ENCODE measurements at places on chromosomes 6 and 20.

GRCh38 chr20:50278684-50279531, 88.3 kb downstream of the CEBPB start:
- DNase-seq, result no peak

DNA sequence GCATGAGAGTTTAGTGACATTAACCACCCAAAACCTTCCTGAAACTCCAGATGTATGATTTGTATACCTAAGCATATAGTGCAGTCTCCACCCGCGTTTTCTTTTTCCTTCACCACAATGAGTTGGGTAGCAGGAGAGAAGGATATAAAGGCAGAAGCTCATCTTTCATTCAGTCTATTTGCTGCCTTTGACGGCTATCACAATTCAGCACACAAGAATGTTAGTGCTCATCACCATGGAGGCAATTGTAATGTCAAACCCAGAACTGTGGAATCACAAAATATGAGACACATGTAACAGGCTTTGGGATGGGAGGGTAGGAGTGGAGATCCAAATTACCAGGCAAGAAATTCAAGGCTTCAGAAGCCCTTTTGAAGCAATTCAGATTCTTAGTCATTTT, 17.6 kb downstream of the ZHX3 start:
- no peak for DNase-seq

- DNase-seq, result no peak
These were observed 132.1 kb downstream of the ZDHHC14 start for GRCh38 chr6:157513004-157513603.

- DNase-seq, result no peak
These were observed 152.0 kb downstream of the TSHZ2 start for GRCh38 chr20:53124075-53124551.
